Left renal cortex interstitium (tissue), 4 donors: ENCODE measurements at places on chromosomes 7 and 10. TPM values are rescaled to one million over a fixed set of nuclear protein-coding genes. Genes with fewer than 3 reads are reported as not detected.

Gene SPDYE1
- 0.54 TPM for polyA plus RNA-seq

Gene SPDYE6
- 10.2 TPM for polyA plus RNA-seq

Gene CCDC7
- polyA plus RNA-seq: 3.5 TPM

Gene FXYD4
- not detected for polyA plus RNA-seq

Gene SCART1
- polyA plus RNA-seq: 0.42 TPM

Gene VWDE
- polyA plus RNA-seq: 5.9 TPM

Gene SRGN
- polyA plus RNA-seq: 13.6 TPM

Gene FBXO24
- 1.6 TPM for polyA plus RNA-seq

- DNase-seq: no peak
Observed at GRCh38 chr7:13946181-13946580, 43.3 kb downstream of the ETV1 start.

DNA sequence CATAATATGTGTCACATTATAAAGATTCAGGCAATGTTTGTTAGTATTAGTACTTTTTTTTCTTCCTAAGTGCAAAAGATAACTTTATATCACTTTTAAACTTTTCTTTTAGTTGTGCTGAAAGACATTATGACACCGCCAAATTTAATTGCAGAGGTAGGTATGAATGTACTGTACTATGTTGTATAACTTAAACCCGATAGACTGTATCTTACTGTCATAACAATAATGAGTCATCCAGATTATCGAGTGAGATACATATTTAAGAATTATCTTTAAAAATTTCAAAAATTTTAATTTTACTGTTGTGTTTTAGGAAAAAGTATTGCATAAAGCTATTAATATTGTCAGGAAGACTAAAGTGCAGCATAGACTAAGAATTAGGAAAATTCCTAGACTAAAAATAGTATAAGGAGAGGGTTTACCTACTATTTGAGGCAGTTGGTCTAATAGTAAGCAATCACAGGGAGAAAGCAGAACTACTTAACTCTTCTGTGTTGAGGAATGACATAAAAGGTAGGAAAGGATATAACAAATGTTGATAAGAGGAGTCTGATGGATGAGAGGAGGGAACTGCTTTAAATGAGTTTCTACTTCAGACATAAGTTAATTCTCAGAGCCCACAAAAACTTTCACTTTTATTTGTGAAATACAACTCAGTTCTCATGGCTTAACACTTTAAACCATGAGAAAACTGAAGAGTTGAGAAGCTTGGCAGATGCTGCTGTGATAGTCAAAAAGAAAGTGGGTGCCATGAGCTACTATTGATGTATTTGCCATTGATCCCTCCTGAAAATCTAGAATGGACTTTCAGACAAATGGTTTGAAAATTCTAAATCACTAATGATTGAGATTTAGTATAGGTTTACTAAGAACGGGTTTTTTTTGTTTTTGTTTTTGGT is 67.8 kb downstream of the PTEN start:
- no peak for DNase-seq

GRCh38 chr10:132540456-132540855 is 2.9 kb downstream of the INPP5A start:
- no peak for DNase-seq

DNA sequence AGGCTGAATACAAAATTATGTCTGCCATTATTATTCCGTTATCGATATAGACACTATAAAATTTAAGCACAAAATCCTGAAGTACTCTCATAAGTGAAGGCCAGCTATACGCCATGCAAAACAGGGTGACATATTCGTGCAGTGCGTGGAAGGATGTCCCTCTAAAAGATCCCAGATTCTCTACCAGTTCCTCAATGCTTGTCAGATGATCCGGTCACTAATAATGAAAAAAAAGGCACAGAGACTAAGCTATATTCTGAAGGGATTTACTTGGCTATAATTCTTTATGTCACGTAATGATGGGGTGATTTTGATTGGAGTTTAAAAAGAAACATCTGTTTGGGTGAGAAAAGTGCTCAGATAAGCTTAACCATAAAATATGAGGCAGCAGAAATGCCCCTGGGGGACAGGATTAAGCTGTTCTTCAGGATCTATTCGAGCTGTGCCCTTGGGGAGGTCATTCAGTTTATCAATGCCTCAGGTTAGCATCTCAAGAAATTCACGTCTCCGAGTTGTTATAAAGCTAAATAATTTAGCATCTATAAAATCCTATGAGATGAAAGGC is 229.7 kb upstream of the PITRM1 start:
- DNase-seq: no peak

DNA sequence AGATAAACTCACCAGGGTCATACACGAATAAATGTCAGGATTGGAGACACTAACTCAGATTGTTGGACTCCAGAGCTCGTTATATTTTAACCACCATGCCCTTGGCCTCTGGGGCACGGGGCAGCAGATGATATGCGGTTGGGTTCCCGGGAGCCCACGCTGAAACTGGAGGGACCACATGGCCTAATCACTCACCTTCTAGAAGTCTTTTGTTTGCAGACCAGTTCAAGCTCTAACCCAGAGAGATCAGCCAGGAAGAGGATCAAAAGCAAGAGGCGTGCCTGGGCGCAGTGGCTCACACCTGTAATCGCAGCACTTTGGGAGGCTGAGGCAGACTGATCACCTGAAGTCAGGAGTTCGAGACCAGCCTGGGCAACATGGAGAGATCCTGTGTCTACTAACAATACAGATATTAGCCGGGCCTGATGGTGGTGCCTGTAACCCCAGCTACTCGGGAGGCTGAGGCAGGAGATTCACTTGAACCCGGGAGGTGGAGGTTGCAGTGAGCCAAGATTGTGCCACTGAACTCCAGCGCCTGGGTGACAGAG is 42.6 kb upstream of the ECHDC3 start:
- DNase-seq: no peak

DNA sequence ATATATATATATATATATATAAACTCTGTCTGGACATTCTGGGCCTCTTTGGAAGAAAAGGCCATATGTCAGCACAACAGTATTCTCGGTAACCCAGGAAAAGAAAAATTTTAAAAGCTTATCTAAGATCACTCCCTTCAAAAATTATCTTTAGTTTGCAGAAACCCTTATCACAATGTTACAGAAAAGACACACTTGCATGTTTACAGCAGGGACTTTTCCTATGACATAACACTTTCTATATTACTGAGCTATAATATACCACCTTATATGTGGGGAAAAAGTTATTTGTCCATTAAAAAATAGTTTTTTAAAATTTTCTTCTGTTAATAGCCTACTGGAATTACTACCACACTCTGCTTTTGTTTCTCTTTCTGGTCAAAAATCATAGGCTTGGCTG is 25.4 kb downstream of the ANKRD61 start:
- no peak for DNase-seq

DNA sequence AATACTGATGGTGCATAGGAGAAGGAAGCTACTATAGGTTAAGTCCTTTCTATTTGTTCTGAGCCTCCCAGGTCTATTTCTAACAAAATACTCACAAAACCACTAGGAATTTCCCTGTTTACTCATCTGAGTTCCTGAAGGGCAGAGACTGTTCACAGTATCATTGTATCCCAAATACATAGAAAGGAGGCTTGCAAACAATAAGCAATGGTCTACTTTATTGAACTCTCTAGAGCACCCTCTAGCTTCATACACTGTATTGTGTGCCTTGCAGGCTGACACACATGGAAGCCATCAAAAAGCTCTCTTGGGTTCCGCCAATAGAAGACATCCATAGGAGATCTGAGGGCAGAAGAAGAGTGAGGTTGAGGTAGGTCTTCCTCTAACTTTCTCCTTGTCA is 826.1 kb downstream of the GRM8 start:
- DNase-seq: no peak

- no peak for DNase-seq
Observed at GRCh38 chr7:23184709-23185359, 3.0 kb downstream of the NUP42 start.

DNA sequence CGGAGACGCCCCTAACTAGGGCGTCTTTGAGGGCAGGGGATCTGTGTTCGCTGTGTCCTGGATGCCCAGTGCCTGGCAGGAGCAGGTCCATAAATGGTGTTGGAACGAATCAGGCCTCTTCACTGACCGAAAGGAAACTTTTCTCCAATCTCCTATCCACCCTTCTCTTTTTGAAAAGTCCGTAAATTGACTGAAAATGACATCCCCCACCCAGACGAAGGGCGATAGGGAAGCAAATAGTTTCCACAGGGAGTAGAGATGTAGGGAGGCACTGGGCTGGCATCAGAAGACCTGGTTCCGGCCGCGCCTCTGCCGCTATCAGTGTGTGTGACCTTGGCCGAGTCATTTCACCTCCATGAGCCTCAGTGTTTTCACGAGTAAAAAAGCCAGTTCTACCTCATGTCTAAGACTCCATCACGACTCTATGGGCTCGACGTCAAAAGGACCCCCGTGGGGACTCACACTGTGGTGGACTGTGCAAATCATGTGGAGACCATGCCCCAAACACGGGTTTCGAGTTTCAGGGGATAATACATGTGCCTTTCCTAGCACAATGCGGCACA is 497 bp upstream of the RAB11FIP2 start:
- DNase-seq: no peak

DNA sequence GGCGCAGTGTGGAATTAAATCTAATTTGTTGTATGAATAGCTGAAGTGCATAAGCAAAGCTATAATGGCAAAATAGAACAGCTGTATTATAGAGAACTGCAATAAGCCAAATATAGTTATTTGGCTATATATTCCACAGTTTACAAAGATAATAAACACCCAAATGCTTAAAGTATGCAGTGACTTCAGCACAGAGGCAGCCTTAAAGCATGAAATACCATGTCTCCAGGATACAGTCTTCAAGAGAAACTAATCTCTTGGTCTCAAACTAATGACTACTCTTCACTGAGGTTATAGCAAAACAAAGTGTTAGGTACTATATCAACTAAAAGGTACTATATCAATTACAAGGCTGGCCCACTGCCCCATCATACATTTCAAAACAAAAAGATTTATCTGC is 48.0 kb downstream of the NT5C2 start:
- DNase-seq: no peak

DNA sequence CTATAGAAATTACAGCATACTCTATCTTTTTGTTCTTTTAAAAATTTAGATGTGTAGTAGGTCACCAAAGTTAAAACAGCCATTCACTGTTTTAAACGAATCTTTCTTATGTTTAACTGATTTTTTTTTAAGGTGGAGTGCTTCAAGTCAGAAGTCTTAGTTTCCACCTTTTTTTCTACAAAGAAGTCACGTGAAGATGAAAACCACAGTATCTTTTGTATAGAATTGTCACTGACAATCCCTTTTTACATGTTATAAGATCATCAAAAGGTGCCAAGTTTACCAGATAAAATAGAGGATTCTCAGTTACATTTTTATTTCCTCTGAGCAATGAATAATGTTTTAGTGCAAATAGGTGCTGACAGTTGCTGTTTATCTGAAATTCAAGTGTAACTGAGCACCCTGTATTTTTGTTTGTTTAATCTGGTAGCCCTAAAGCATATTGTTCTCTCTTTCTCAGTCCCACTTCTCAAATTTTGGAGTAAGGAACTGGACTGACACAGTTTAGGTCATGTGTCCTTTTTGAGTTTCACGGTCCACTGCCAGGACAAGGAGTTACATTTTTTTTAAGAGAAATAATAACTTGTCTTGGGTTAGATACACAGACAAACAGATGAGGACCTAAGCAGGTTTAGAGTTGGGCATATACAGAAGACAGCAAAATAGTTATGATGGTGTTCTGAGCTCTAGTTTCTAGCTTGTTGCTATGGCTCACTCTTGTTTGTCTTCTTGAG is 233.2 kb upstream of the MBL2 start:
- DNase-seq: no peak

DNA sequence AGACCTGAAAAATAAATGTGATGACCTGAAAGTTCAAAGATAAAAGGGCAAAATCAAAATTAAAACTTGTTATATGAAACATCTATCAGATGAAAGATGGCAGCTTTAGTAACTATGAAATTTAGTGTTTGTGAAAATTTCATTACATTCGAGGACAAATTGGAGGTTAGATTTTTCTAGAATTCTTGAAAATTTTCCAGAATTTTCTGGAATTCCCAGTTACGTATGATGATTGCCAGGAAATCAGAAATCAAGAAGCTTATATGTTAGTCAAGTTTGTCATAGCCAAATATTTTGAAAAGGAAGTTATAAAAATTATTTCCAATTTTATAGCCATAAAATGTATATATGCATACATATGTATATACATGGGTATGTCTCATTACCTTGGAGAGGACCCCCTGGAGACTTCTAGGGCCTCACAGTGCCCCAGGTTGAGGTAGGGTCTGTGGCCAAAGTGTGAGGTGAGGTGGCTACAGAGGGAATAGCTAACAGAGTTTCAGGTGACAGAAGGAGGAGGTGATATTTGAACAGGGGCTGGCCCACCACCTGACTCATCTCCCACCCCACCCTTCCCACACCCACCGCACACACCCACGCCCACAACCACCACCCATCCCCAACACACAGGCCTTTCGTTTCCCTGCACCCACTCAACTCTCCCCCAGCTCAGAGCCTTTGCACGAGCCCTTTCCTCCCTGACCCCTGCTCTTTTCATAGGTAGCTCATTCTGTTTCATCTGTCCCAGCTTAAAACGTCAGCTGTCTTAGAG is 21.5 kb downstream of the C10orf105 start:
- no peak for DNase-seq

- no peak for DNase-seq
Observed at GRCh38 chr7:141785706-141786552, 4.1 kb upstream of the TAS2R5 start.
